ENCODE measurements at places on chromosomes 7 and 10.

DNA sequence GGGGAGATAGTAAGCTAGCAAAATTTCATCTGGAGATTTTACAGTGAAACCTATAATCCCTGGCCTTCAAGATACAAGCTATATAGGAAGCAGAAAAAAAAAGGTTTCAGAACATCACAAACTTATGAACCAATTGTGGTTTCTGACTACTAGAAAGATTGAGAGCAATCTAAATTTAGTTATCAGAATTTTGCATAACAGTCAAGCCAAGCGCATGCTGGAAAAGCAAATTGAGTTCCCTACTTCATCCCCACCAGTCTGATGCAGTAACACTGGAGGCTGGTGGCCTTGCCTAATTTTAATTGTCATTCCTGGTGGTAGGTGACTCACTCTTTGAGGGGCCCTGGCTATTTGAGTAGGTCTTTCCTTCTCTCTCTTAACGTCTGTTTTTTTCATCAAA, 46.3 kb upstream of the ELMO1 start:
- no peak for DNase-seq

- no peak for DNase-seq
These were observed 382.3 kb upstream of the KCND2 start for GRCh38 chr7:119890631-119891030.

GRCh38 chr7:116731445-116732335, 59.7 kb downstream of the MET start:
- no peak for DNase-seq

DNA sequence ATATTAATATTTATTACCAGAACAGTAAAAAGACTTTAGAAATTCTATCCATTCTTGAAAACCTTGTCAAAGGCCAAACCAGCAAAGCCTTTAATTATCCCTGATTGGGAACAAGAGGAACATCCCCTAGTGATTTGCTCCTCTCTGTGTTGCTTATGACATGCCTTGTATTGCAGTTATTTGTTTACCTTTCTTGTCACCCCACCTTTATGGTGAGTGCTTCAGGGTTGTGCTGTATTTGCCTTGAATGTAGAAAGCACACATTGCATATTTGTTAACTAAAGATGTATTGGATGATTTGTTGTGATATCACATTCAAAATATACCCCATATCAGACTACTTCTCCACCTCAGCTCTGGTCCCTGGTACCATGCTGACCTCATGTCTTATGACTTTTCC, 23.5 kb upstream of the TECTB start:
- no peak for DNase-seq

- DNase-seq = no peak
These were observed 43.0 kb upstream of the IMMP2L start for GRCh38 chr7:111605246-111605645.

GRCh38 chr10:119217991-119218490, 10.7 kb downstream of the GRK5 start:
- DNase-seq = no peak

DNA sequence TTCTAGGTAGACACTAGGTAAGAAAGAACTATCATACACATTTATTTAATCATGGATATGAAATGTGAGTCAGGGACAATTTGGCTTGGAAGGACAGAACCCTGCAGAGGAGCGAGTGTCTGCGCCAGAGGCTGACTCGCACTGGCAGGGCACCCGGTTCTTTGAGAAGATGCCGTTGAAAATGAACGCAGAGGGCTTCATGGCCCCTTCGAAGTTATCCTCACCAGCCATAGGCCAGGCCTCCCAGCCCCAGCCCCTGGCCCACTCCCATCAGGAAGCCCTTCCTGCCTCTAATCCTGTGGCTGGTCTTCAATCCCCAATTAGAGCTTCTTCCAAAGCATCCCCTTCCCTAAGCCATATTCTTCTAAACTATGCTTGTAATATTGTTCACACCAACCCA, 239.8 kb downstream of the TCERG1L start:
- no peak for DNase-seq

- DNase-seq = no peak
These were observed 205.9 kb upstream of the PHF14 start for GRCh38 chr7:10767771-10768170.

DNA sequence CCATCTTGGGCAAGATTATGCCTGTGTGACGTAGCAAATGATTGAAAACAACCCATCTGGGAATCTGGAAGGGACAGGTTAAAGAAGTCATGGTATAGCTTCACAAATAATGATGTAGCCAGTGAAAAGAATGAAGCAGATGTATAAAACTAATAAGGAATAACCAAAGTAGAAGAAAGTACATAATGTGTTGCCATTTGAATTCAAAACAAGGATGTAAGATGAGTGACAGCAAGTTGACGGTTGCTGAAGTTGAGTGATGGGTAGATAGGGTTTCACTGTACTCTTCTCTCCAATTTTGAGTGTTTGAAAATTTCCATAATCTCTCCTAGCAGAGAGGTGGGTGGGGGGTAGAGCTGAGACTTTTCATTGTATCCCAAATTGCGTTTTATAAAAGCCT, 133.6 kb downstream of the FANK1 start:
- DNase-seq = no peak

All from CD4-positive, alpha-beta T cell treated with Interferon alpha-2 for 1 hour (primary cell).